ENCODE measurements at places on chromosomes 3 and 15. TPM values are rescaled to one million over a fixed set of nuclear protein-coding genes. Genes with fewer than 3 reads are reported as not detected.

GRCh38 chr3:12948371-12948770 lies 107.0 kb upstream of the RPL32 start:
- DNase-seq: no peak

GRCh38 chr3:23872330-23872729 lies 44.5 kb downstream of the NKIRAS1 start:
- DNase-seq: no peak

GRCh38 chr15:76196269-76197231 lies 114.7 kb downstream of the ETFA start:
- DNase-seq: no peak

- DNase-seq: no peak
Measured at GRCh38 chr3:59017617-59017984, 32.2 kb downstream of the CFAP20DC start.

- DNase-seq: no peak
Measured at GRCh38 chr3:155663467-155664212, 81.2 kb downstream of the PLCH1 start.

GRCh38 chr15:23401627-23402026 lies 45.4 kb downstream of the GOLGA6L2 start:
- no peak for DNase-seq

- DNase-seq: no peak
Measured at GRCh38 chr15:57591822-57592367, at the start of gene MYZAP. MYZAP (plus strand) TSS chr15:57591904; CDS start chr15:57592035, 131 bp downstream.

- DNase-seq: no peak
Measured at GRCh38 chr3:144548346-144548745, 576.7 kb downstream of the DIPK2A start.

DNA sequence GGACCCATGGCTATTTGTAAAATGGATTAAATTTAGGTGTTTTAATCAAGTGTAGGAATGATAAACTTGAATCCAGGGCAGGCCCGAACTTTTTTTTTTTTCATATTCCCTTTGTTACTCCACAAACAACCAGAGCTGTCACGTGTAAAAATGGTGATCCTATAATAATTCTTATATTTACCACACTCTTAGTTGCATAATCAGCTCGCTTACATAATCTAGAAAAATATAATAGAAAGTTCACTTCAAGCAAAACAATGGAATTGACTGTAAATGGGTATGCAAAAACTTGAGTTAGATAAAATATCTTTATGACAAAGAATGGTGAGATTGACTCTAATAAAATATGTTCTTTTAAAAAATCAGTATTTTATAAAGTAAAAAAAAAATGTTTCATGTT lies 2.1 kb upstream of the PAQR9 start:
- DNase-seq: no peak

Gene EPHA3
- total RNA-seq: 0.05 TPM

Gene BFSP2
- total RNA-seq: 0.67 TPM

Gene SCAMP5
- 11.2 TPM for total RNA-seq

Gene ILDR1
- not detected for total RNA-seq

Gene ZNF385D
- total RNA-seq: 13.0 TPM

Gene PPP2R3A
- 8.1 TPM for total RNA-seq

Measured in Panc1 (cell line).